ENCODE measurements at places on chromosomes 3 and 15.

DNA sequence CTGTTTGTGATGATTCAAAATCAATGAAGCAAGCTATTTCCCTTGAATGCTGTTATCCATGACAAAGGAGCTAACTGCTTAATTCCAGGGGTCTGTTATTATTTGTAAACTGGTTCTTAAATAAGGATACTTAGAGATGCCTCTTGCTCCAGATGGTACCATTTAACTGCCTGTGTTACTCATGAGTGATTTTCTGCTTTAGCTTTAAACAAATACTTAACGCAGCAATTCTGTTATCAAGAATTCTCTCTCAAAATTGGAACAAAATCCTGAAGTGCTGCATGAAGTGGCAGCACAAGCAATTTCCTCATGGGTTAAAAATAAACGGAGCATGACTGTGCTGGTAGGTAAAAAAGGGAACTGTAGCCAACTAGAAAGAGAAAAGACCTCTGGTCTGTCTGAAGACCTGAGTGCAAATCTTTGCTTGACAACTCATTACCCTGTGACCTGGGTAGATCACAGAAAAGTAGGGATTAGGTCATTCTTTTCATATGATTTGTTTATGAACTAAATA is 62.5 kb upstream of the GBE1 start:
- DNase-seq: no peak

DNA sequence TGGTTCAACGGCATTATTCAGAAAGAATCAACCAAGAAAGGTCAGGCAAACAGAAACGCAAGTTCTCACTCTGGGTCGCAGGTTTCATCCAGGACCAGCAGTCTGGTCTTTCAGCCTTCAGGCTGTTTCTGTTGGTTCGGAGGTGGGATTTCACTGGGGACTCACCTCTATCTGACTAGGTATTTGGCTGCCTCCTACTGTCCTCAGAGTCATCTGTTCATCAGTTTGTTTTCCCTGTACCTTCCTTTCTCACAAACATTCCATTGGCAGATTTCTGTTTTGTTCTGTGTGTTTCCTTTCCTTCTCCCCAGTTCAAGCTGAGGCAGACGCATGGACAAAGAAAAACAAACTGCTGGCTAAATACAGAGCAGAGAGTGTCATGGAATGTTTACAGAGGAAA is 1046.6 kb upstream of the CFAP20DC start:
- no peak for DNase-seq

- DNase-seq: no peak
Measured at GRCh38 chr3:12230877-12231276, 58.0 kb upstream of the PPARG start.

- DNase-seq: no peak
Measured at GRCh38 chr15:66908744-66909095, 156.7 kb upstream of the SMAD3 start.

- DNase-seq: no peak
Measured at GRCh38 chr3:88151358-88151757, 1.6 kb downstream of the C3orf38 start.

DNA sequence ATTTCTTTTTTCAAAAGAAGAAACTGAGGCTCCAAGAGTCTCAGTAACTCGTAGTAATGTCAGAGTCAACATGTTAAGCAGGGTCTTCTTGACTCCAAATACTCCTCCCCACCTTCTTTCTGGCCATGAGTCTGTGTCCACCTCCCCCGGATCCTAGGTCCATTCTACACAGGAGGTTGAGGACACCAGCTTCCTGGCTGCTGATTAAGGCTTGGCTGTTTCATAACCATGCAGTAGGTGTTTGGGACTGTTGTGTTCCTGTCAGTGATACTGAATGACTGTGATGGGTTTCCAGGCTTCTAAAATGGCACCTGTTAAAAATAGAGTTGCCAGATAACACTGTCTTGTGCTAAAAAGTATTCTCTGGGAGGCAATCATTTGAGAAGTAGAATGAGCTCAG is 130.8 kb upstream of the IL12A start:
- DNase-seq: no peak

DNA sequence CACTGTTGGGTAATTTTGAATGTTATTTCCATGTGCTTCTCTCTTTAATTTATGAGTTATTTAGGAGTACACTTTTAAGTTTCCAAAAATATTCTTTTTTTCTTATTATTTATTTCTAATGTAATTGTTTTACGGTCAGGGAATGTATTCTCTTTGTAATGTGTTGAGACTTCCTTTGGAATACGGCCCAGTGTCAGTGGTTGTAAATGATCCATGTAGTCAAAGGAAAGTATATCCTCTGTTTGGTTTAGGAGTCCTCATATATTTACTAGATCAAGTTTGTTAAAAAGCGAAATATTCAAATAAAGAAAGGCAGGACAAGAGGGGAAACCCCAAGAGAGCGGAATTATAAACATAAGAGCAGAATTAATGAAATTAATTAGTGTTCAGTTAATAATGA is 49.0 kb upstream of the ADGRG7 start:
- no peak for DNase-seq

GRCh38 chr3:122305818-122306621 is 19.0 kb upstream of the CSTA start:
- DNase-seq: no peak

- no peak for DNase-seq
Measured at GRCh38 chr3:57354768-57355167, 62.3 kb upstream of the ASB14 start.

GRCh38 chr3:179956416-179956830 is 80.3 kb downstream of the PEX5L start:
- DNase-seq: no peak

DNA sequence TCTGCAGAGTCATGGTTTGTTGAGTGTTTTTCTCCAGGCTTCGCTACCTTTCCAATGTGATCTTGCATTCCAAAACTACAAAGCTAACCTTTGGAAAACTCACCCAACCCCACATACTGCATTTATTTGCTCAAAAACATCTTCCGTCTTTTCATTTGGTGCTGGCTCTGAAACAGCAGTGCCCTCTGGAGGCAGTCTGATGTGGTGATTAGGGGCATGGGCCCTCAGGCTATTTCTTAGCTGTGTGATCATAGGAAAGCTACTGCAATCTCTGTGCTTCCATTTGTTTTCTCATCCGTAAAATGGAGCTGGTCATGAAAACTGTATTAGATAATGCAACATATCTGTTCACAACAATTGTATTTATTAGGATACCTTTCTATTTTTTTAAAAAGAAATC is 47.0 kb downstream of the MTHFS start:
- no peak for DNase-seq

GRCh38 chr3:130975251-130975650 is 51.4 kb downstream of the ASTE1 start:
- DNase-seq: no peak

GRCh38 chr3:182117583-182117982 is 405.9 kb downstream of the SOX2 start:
- no peak for DNase-seq

DNA sequence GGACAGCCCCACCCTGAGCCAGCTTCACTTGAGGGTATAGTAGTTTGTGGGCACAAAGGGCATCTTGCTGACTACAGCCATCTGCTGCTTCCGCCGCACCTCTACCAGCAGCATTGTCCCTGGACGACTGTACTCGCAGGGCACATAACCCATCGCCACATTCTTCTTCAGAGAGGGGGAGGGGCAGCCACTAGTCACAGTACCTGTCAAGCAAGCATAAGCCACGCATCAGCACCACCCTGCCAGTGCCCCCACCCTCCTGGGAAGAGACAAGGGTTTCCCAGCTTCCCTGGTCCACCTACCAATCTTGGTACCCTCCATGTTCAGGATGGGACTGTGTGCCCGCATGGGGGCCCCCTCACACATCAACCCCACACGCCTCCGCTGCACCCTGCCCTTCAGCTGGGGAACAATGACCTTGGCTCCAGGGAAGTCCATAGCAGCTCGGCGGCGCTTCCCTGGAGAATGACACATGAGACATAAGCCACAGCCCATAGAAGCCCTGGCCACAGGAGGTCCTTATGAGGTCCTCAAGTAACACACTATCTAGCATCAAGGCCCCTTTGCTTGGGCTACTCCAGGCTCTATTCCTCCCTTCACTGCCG is 4.7 kb downstream of the AMT start:
- DNase-seq: no peak

- no peak for DNase-seq
Measured at GRCh38 chr3:134476306-134476705, 9.5 kb downstream of the ANAPC13 start.

DNA sequence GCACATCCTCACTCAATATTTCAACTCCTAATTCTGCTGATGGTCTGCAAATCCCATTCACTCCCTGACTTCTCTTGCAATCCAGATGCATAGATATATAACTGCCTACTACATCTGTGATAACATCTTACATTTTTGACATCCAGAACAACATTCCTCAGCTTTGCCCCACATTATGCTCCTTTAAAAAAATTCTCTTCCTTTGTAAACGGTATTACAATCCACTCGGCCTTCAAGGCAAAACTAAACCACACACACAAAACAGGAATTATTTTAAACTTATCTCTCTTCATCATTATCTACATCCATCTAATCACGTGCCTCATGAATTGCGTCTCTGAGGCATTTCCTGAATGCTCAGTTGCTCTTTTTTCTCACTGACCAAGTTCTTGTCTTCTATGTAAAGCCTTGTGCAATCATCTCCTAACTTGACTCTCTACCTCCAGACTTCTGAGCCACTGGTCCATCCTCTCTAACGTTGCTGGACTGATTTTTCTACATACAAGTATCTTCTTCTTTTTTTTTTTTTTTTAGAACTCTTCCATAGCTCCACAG is 117.0 kb downstream of the SATB1 start:
- no peak for DNase-seq

All from stimulated activated CD4-positive, alpha-beta T cell treated with anti-CD3 and anti-CD28 coated beads, TNF-alpha, amount 100 ng/mL, for 1 hour (primary cell).